Ammon's horn (tissue), 1 donor: ENCODE measurements at places on chromosomes 1 and 21.

DNA sequence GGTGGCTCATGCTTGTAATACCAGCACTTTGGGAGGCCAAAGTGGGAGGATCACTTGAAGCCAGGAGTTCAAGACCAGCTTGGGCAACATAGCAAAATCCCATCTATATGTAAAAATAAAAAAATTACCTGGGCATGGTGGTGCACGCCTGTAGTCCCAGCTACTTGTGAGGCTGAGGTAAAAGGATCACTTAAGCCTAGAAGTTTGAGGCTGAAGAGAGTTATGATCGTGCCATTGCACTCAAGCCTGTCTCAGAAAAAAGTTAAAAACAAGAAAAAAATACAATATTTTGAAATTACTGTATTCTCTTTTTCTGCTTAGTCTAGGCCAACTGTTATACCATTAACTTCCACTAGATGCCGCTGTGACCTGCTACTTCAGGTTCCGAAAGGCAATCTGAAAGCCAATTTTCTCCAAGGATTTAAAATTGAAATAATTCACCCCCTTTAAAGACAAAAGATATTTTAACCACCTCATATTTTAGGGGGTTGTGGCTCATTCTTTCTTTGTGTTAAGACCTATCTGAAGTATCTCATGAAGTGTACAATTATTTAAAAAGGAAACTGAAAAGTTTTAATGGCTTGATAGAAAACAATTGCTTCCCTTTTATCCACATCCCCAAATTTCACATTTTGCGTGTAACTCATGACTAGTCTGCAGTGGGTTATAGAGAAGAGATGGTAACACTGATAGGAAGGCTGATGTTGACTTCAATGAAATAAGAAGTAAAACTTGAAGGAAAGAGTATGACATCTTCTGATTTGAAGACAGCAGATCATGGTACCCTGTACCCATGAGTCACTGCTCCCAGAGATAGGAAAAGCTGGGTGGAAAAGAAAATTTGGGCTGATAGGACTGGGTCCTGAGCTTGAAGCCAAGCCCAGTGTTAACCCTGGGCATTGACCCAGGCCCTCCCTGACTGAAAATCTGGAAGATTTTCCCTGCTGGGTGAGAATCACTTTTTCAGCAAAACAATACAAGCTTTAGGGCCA is 24.4 kb upstream of the CLDN14 start:
- peak; percentile 64 for DNase-seq

DNA sequence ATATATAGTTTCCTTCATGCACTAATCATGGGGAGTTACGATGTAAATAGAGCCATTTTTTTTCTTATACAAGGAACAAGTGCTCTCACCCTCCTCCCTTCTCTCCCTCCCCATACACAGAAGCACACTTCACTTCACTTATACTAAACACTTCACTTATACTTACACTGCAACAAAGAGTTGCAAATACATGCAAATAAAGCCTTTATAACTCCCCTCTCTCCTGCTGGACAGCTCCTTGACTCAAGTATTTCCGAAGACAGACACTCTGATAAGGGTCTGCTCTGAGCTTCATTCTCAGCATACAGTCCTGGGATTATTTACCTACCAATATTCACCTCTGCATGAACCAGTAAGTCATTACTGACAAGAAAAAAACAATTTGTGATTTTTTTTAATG is 35.6 kb upstream of the ERG start:
- no peak for DNase-seq

- peak; percentile 72 for DNase-seq
Measured at GRCh38 chr1:154546264-154547063, 12.0 kb downstream of the UBE2Q1 start.

DNA sequence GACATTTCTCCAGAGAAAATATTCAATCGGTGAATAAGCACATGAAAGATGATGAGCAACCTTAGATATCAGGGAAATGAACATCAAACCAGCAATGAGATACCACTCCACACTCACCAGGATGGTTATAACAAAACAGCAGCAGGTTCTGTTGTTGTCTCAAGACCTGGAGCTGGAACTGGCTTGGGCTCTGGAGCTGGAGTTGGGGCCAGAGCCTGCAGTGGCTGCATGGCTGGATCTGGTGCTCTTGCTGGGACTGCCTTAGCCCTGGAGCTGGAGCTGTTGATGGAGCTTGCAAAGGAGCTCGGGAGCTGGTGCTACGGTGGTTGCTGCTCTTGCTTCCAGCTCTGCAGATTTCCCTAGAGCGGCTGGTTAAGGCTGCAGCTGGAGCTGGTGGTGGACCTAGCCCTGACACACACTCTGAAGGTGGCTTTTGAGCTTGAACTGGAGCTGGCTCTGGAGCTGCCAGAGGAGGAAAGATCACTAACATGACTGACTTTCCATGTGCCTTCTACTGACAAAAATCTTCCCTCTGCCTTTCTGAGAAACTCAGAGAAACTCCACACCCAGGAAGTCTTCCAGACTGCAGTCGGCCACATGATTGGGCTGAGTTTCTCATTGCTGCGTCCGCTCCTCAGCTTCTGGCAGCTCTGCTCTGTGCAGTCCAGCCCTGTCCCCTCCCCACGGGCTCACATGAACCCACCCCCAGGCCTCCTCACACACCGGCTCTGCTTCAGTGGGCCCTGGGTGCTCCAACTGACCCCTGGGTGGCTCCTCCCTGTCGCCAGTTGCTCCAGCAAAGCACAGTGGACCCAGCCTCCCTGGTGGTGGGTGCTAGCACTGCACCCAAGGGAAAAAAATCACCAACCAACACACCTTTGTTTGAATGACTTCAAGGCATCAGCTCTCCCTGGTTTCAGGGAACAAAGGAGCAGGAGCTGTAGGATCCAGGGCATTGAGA is 139.1 kb upstream of the FMN2 start:
- DNase-seq: no peak

- DNase-seq: no peak
Measured at GRCh38 chr1:229094476-229095311, 176.2 kb upstream of the RAB4A start.

DNA sequence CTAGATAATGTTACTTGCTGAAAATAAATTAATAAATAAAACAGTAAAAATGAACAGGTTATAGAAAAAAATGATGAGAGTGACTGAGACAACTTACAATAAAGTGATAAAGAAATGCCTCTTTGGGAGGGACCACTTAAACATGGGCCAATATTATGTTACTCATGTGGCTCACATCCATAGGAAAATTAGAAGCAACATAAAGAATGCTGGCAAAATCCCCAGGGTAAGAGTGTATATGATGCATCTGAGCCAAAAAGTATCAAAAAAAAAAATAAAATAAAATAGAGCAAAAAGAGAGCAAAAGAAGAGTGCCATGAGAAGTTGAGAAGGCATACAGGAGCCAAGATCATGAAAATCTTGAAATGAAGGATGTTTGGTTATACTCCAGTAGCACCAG is 818.0 kb downstream of the LTN1 start:
- no peak for DNase-seq

DNA sequence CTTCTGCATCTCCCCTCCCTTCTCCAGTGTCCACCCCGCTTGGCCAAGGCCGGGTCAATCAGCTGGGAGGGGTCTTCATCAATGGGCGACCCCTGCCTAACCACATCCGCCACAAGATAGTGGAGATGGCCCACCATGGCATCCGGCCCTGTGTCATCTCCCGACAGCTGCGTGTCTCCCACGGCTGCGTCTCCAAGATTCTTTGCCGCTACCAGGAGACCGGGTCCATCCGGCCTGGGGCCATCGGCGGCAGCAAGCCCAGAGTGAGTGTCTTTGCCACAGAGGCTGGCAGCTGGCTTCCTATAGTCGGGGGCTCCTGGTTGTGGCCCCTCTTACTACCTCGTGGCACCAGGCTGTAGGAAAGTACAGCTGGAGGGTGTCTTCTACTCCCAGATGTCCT is 3.6 kb downstream of the PAX7 start:
- no peak for DNase-seq

- no peak for DNase-seq
Measured at GRCh38 chr1:39680751-39681150, 8.8 kb upstream of the NT5C1A start.

- no peak for DNase-seq
Measured at GRCh38 chr1:12244078-12244477, 14.2 kb downstream of the VPS13D start.

GRCh38 chr1:41503538-41504113 is 19.1 kb upstream of the EDN2 start:
- DNase-seq: no peak

DNA sequence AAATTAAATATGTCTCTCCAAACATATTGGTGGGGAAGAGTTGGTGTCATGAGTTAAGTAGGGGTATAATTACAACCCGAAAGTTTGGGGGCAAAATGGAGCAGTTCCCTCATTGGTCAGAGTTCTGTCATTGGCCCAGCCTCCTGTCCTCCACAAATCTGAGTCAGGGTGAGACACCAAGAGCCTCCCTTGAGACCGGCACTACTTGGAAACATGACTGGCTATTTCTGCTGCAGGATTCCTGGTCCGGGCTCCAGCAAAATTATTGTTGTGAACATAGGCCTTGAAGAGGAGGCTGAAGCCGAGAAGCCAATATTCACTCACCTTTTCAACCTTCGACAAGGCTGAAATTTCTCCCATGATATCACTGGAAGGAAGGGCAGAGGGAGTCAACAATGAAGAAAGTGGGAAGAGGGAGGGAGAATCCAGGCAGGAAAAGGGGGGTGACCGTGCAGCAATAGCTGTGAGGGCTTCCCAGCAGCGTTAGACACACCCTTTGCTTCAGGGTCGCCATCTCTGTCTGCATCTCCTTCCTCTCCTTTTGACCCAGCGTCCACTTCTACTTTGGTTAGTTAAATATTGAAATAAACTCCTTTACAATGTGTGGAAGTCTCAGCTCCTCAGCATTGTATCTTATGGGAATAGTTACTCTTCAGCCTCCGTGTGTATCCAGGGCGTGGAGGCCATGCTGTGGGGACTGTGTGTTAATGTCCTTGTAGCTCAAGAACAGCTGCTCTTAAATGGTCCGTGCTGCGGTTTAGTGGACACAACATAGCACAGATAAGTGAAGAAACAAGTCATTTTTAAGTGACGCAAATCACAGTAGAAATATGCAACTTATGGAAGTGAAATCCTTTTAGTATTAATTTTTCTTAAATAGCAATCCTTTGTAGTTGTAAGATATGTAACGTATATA is 307.4 kb downstream of the DISC1 start:
- no peak for DNase-seq

DNA sequence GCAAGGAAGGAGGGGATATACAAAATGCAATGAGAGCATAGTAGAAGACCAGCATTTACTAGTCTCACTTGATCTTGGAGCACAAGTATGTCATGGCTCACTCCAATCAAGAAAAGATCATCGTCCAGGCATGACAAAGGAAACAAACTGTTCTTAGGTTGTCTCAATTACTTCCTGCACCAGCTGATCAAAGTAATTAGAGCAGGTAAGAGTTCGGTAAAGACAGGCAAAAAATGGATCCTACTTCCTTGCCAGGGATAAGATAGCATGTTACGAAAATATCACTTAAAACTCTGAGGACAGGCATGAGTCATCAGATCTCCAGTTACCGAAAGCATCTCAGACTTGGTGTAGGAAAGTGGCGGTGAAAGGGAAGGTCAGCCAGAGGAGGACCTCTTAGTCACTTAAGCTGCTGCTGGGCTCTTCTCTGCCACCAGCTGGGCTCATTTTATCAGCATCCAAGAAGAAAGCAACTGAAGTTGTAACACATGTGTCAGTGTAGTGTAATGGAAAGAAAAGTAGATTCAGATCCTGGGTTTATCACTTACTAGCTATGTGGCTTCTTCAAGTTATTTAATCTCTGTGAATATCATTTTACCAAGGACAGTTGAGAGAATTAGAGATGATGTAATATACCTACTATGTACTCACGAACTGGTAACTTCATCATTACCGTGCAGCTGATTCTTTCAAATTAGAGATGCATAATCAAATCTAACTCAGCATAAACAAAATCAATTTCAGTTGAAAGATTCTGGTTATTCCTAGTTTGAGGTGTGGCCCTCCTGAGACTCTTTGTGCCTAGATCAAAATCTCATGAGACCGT is 46.8 kb downstream of the XCL1 start:
- DNase-seq: no peak

- no peak for DNase-seq
Measured at GRCh38 chr1:181101581-181102226, 13.2 kb downstream of the IER5 start.

DNA sequence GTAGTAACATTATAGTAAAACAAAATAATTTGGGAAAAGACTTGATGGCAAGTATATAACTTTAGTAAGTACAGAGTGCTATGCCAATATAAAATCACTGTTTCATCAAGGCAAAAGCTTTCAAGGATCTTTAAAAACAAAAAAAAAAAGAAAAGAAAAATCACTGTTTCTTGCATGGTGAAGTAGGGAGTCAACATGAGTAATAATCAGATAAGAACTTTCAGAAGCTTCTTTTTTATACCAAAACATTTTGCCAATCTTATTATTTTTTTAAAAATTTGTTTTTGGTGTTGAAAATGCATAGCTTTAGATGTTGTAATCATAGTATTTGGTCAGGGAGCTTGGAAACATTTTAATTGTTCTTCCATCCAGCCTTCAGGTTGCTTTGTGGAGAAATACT is 37.2 kb downstream of the CAMSAP2 start:
- DNase-seq: no peak

- no peak for DNase-seq
Measured at GRCh38 chr1:62436039-62436465, 797 bp upstream of the USP1 start.

DNA sequence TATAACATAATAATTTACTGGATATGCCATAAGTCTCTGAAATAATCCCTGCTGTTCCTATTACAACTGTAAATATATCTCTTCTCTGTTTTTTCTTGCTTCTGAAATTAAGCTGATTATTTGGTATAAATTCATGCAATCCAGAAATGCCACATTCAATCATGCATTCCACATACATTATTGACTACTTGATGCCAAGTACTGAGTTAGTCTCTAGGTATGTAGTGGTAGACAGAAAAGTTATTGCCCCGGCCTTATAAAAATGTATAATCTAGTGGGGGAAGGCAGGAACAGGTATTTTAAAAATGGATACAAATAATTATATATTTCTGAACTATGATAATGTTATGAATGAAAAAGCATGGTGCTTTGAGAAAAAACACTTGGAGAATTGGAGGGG is 338.6 kb upstream of the SNX7 start:
- DNase-seq: no peak

- no peak for DNase-seq
Measured at GRCh38 chr1:227127891-227128290, 187.8 kb downstream of the COQ8A start.

- peak; percentile 91 for DNase-seq
Measured at GRCh38 chr1:206106328-206107167, 10.6 kb downstream of the AVPR1B start.

DNA sequence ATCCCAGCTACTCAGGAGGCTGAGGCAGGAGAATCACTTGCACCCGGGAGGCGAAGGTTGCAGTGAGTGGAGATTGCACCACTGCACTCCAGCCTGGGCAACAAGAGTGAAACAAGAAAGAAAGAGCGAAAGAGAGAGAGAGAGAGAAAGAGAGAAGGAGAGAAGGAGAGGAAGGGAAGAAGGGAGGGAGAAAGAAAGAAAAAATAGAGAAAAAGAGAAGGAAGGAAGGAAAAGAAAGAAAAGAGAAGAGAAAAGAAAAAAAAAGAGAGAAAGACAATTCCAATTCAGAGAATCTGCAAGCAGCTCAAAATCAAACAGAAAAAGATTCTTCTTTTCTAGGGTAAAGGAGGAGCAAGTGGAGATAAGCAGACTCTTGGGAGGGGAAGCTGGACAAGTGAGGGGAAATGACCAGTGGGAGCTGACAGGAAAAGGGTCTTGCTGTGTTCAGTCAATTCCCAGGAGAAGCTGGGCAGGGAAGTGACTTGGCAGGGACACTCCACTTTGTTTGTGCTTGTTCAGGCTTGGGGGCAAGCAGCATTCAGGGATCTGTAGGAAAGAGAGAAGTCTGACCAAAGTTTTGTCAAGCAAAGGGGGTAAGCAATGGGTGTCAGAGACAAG is 3.6 kb upstream of the CAPN2 start:
- no peak for DNase-seq

GRCh38 chr1:185704181-185704580 is 30.0 kb upstream of the HMCN1 start:
- no peak for DNase-seq
